ENCODE measurements at places on chromosomes 11 and 22.

- DNase-seq: no peak
Observed at GRCh38 chr11:96132437-96132836, 208.5 kb upstream of the MTMR2 start.

- DNase-seq: no peak
Observed at GRCh38 chr11:42205518-42205917, 746.1 kb upstream of the LRRC4C start.

DNA sequence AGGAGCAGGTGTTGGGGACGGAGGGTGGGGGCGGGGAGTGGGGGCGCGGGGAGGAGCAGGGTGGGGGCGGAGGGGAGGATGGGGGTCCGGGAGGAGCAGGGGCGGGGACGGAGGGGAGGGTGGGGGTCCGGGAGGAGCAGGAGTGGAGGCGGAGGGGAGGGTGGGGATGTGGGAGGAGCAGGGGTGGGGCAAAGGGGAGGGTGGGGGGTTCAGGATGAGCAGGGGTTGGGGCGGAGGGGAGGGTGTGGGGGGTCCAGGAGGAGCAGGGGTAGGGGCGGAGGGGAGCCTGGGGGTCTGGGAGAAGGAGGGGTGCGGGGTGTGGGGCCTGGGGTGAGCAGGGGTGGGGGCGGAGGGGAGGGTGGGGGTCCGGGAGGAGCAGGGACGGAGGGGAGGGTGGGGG is 17.1 kb downstream of the CRELD2 start:
- DNase-seq: no peak

DNA sequence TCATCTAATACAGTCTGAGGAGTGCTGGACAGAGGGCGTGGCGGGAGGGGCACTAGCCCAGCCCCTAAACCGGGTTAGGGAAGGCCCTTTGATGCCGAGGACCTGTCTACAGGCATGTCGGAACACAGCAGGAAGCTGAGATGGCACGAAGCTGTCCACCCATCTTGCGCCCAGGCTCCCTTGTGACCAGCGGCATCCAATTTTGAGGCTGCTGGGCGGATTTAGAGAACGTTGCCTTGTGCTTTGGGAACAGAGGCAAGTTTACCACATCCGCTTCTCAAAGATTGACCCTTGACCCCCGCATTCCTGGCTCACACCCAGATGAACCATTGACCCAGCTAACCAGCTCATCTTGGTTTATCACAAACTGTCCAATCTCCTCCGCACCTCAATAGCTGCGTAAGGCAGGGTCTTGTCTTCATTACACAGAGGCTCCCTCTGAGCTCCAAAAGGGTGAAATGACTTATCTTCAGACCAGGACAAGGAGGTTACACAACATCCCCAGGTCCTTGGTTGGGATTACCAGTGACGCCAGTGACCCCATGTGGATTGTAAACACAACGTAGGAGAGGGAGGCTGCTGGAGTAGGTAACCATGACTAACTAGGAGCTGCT is 4.5 kb downstream of the FAM83F start:
- no peak for DNase-seq

- no peak for DNase-seq
Observed at GRCh38 chr11:35358391-35358790, 61.0 kb downstream of the SLC1A2 start.

DNA sequence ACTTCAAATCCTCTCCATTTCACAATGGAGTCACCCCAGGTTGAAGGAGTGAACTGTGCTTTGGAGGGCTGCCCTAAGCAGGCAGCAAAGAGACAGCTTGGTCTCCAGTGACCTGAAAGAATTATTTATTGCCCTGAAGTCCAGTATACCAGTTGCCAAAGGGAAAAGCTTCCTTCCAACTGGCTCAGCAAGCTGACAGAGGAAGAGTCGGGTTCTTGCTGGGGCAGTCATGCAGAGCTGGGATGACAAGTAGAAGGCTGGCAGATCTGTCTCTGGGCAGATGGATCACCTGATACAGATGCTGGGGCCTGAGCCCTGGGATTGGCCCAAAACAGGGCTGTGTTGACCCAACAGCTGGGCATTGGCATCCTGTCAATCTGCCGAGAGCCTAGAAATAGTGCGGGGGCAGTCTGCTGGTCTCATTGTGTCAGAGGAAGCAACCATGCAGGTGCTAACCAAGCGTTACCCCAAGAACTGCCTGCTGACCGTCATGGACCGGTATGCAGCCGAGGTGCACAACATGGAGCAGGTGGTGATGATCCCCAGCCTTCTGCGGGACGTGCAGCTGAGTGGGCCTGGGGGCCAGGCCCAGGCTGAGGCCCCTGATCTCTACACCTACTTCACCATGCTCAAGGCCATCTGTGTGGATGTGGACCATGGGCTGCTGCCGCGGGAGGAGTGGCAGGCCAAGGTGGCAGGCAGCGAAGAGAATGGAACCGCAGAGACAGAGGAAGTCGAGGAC is at the start of gene THRSP:
Gene THRSP (plus strand): TSS at position 422 of the 742 bp plus-strand sequence. CDS start 21 bp downstream, at position 443.
- no peak for DNase-seq

DNA sequence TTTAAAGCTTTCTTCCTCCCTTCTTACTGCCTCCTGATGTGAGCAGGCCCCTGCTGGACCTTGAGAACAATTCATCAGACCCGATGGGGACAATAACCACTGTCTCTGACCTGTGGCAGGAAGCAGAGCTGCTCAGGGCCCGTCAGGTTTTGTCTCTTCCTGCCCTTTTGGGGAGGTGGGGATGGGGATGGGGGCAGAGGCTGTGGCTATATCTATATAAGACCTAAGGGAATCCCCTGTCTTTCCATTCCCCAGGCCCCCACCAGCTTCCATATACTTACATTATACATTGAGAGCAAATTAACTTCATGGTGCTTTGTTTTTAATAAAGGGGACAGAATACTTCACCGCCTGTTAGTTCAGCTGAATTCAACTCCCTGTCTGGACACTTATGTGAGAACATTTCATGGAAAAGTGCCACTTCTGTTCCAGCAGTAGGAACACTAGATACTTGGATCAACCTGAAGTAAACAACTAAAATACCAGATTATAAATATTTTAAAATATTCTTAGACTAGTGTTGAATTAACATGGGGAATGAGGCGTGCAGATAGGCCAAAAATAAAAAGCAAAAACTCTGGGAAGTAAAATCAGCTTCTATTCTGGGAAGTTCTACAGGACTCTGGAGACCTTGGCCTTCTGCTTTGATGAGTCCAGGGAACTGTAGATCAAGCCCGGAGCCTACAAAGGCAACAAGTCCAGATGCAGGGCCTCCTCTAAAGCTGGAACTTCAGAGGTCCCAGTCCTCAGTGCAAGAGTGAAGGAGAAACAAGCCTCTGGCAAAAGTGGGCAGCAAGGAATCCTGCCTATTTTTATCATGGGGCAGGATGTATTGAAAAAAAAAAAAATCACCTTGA is 11.1 kb downstream of the ZP1 start:
- DNase-seq: no peak

DNA sequence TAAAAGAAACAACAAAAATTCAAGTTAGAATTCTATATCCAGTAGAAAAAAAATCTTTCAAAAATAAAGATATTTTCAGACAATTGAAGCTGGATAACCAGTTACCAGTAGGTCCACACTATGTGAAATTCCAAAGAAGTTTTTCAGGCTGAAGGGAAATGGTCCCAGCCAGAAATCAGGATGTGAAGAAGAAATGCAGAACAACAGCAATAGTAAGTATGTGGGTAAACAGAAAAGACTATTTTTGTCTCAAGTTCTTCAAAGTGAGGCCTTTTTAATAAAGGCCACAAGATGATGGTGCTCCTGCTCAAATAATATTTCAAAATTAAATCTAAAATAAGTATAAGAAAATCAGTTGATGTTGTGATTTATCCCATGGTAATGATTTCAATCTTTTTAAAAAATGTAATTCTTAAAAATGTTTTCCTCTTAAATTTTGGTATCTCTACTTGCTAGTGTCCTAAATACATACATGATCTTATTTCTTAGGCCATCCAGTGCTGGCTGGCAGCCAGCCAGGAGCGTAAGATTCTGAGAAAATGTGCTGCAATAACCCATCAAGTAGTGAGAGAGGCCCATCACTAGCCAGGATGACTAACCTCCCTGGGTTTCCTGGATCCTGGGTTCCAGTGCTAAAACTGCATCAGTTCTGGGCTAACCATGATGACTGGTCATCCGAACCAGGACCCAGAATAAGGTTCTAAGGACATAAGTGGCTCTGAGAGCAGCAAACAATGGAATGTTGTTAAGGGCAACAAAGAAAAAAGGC is 15.6 kb upstream of the UCP3 start:
- no peak for DNase-seq

DNA sequence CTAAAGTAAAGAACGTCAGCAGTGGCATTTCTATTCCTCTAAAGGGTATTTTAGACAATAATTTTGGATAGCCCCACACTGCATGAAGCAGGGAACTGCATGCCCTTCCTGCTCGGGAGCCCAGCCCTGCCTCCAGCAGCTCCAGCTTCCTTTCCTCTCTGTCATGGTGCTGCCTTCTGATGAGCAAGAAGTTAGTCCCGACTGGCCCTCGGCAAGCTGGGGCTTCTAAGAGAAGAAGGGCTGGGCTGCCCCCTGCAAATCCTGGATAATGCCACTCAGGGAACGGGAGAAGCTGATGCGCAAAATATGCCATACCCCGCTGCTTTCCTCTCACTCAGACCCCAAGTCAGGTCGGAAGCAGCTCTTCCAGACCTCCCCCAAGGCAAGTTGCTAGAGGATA is 296.4 kb downstream of the ETS1 start:
- no peak for DNase-seq

Measured in GM12891 (cell line).